ENCODE measurements at places on chromosomes 5 and 9.

- DNase-seq, result no peak
Measured at GRCh38 chr9:84296146-84296843, 44.3 kb downstream of the SLC28A3 start.

GRCh38 chr9:75823151-75823550, 67.3 kb upstream of the PCSK5 start:
- no peak for DNase-seq

DNA sequence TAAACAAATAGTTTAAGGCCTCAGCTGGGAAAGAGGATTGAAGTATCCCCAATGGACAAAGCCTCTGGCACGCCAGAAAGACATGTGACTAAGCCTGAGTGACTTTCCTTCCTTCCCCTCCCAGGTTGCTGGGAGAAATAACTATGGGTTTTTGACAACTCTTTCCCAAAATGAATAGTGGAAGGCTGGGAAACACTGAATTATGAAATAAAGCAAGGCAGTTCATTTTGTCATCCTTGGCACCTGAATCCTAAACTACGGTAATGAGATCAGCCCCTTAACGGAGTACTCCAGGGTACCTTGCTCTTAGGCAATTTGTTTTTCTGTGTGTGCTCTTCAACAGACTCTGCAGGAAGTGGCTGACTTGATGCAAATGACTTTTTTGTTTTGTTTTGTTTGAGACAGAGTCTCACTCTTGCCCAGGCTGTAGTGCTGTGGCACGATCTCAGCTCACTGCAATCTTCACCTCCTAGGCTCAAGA, 75.2 kb downstream of the LMNB1 start:
- DNase-seq, result no peak

DNA sequence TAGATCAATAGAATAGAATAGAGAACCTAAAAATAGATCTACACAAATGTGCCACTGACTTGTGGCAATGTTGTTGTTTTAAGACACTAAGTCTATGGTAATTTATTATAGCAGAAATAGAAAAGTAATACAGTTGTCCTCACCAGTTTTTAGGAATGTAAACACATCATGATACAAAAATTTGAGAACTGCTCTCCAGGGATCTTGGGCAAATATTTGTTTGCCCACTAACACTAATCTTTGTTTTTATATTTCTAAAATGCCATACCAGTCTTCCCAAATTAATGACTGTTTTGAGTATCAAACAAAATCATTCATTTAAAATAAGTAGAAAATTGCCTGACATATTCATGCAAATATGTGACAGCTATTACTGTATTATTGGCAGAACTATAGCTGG, 297.6 kb downstream of the BRINP1 start:
- no peak for DNase-seq

GRCh38 chr5:168877132-168877892, 298.1 kb upstream of the PANK3 start:
- DNase-seq, result no peak

DNA sequence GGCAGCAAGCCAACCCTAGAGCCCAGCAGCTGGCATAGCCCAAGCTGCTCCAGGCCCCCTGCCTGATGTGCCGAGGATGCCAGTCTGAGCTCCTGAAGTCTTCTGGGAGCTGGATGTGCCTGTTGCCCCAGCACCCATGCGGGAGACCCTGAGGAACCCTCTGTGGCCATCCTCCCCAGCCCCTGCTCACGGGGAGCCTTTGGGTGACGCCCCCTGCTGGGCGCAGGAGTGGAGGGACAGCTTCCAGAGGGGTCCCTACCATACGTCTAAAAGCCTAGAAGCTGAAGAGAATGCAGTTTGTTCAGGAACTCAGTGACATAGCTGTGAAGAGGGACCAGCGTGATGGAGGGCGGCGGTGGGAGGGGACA, 33.1 kb upstream of the MVB12B start:
- no peak for DNase-seq

- DNase-seq, result no peak
Measured at GRCh38 chr5:109652096-109652495, 37.6 kb upstream of the MAN2A1 start.

All from Panc1 (cell line).